ENCODE measurements at places on chromosomes 6 and 20.

DNA sequence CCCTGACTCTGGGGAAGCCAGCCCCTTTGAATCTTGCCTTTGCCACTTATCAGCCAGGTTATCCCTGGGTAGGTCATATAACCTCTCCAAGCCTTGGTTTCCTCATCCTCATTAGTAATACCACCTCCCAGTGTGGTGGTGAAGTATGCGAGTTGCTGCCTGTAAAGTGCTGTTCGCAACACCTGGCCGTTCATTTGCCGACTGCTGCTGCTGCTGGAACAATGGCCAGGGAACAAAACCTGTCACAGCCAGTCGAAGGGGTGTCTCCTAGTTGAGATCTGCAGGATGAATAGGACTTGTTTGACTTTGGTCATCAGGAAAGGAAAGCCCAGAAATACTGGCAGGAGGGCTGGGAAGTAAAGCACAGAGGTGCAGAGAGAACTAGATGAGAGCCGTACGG is 6.1 kb downstream of the MANBAL start:
- no peak for DNase-seq

- peak; percentile 39 for DNase-seq
These were observed 5.4 kb upstream of the TUBB2A start for GRCh38 chr6:3162565-3163247.

DNA sequence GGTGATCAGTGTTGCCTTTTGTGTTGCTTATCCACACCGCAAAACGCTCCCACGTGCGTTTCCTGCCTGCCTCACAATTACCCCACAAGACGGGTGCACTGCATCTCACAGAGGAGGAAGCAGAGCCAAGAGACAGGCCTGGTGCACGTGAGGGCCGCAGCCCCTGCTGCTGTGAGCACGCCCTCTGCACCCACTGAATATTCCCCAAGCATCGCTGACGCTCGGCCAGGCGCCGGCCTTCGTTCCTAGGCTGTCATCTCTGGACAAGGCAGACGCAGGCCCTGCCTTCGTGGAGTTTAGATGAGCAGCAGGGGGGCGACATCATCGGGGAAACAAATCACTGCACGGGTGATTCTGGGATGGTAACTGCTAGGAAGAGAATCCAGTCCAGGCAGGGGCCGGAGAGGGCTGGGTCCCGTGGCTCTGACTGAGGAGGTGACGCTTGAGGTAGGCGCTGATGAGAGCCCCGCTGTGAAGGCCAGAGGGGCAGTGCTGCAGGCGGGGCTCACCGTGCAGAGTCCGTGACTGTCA is 162.4 kb upstream of the QKI start:
- DNase-seq = no peak

- no peak for DNase-seq
These were observed 16.7 kb downstream of the KCTD20 start for GRCh38 chr6:36459501-36459900.

GRCh38 chr6:23735151-23735550 is 390.9 kb upstream of the NRSN1 start:
- DNase-seq = no peak

DNA sequence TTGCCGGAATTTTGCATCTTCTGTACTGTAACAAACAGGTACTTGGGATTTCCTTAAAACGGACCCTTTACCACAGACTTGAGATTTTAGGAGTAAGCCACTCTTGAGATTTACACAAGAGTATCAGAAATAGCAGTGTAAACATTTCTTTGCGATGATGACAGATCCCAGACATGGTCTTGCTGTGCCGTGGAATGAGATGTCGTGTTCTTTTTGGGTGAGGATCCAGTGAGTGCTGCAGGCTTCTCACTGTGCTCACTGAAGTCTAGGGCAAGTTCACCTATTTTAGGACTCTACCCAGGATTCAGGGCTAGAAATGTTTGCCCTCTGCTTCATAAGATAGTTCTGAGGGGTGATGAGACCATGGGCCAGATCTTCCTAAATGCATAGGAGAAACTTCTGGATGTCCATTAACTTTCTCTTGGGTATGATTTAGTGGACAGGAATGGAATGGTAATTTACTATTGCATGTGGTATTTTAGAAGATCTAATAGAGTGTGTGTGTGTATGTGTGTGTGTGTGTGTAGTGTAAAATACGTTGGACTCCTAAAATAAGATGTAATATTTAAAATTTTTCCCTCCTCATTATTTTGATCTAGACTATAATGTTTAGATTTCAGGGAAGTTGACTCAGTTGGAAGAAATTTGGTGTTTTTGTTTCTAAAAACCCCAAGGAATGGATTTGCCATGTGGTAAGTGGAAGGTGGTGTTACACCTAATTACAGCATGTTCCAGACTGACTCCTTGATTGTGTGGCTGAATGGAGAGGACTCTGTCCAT is 8.5 kb downstream of the LRRC1 start:
- no peak for DNase-seq

DNA sequence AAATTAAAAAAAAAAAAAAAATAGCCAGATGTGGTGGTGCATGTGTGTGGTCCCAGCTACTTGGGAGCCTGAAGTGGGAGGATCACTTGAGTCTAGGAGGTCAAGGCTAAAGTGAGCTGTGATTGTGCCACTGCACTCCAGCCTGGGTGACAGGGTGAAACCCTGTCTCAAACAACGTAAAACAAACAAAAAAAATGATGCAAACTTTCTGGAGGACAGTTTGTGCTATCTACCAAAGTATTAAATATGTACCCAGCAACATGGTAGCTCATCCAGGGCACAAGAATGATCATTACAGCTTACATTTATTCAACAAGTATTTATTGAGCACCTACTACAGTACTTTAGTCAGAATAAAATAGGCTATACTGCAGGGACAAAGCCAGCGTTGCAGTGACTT is 40.4 kb upstream of the PTPN1 start:
- DNase-seq = no peak

GRCh38 chr20:50675671-50676376 is 15.5 kb downstream of the RIPOR3 start:
- no peak for DNase-seq

DNA sequence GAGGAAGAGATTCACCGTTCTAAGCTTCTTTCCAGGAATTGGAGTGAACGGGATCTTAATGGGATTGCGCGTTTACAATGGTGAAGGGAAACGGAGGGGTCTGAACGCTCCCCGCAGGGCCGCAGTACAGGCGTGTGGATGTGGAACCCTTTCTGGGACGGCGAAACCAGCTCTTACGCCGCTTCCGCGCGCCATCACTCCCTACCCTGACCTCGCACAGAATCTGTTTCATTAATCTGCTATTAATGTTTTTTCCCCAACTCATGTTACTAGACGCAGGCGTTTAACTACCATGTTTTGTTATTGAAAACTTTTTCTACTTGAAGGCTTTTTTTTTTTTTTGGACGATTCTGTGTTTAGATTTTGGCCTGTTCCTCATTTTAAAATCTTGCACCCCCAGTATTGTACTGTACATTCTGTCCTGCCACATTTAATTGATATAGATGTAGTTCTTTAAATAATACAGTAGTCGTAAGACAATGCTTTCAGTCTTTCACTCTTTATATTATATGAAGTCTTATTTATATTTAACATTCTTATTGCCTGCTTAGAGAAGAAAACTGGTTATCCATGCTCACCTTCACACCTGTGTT is 696 bp upstream of the SUPT3H start:
- no peak for DNase-seq

- no peak for DNase-seq
These were observed 386.4 kb upstream of the MMS22L start for GRCh38 chr6:97669191-97670031.

DNA sequence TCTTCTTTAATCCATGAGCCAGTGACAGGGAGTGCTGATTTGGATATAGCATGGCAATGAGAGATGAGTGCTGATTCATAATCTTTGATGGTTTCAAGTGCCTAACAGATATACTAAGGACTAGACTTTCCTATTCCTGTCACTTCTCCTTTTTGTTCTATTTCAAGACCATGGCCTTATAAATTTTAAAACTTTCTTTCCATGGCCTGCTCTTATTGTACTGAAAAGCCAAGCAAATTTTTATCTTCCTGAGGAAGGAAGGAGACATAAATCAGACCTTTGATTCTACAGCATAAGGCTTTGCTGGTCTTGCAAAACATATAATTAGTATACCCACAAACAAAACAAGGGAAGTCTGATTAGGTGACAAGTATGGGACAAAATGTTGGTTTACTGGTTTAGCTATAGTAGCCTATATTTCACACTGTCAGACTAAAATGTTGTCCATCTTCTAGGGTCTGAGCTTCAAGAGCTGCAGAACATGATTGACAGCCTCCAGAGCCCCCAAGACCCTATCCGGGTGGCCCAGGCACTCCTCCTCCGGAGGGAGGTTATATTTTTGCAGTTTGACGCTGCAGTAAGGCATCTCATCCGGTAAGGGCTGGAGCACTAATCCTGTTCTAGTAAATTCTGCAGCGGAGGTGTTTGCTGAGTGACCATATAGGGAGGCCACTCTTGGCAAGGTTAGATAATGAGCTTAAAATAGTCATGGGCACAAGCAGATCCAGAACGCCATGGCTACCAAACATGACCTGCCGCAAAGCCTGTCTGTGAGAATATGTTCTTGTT is 82.3 kb downstream of the CD164 start:
- no peak for DNase-seq

DNA sequence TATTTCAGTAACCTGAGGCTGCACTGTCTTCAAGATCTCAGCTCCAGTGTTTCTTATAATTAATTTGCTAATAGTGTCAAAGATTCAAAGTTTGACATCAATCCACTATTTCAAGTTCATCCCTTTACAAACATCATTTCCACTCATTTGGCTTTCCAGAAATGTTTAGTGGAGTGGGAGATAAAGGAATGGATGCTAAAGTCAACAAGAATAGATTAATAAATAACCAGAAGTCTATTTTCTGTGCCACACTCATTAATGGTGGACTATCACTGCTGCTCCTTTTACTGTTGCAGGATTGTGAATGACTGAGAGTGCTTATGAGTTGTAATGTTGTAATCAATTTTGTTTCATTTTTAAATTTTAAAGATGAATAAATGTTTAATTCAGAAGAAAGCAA is 28.4 kb upstream of the EPM2A start:
- DNase-seq = no peak

GRCh38 chr20:40675599-40676221 is 13.3 kb downstream of the MAFB start:
- DNase-seq = no peak

GRCh38 chr20:21246161-21246560 is 57.0 kb upstream of the XRN2 start:
- DNase-seq = no peak

DNA sequence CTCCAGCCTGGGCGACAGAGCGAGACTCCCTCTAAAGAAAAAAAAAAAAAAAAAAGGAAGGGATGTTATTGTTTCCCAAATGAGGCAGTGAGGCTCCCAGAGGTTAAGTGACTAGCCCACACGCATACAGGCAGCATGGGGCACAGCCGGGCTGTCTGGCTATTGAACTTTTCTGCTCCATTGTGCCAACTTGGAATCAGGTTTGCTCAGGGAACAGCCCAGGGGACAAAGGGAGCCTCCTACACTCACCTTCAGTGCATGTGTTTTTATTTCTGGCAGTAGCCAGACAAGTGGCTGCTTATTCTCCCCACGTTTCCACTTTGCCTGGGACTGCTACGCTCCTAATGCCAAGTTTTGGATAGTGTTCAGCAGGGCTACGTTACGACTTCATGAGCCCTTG is 10.7 kb downstream of the ETV7 start:
- no peak for DNase-seq

All from stimulated activated CD4-positive, alpha-beta T cell treated with anti-CD3 and anti-CD28 coated beads, Interleukin-12 subunit alpha, Interleukin-12 subunit beta, amount 100 ng/mL, for 24 hours (primary cell).